ENCODE measurements at places on chromosomes 11 and 22.
A peak's percentile ranks its signal among the peaks of the same experiment; 100 is the strongest.

GRCh38 chr11:134248910-134249480 is 4.2 kb downstream of the THYN1 start:
- H3K27me3 ChIP-seq: no peaks in the 10 kb centered on the region
- no peak overlapping the region for H3K4me3 ChIP-seq
- peaks cover 29% of the 10 kb centered on the region for H3K4me1 ChIP-seq
- no peak overlapping the region for H3K27ac ChIP-seq
- DNase-seq: no peak
- peaks cover 61% of the 10 kb centered on the region for H3K36me3 ChIP-seq

GRCh38 chr11:35035894-35036408 is 103.0 kb upstream of the CD44 start:
- DNase-seq: no peak
- no peaks in the 10 kb centered on the region for H3K36me3 ChIP-seq
- H3K4me3 ChIP-seq: no peak overlapping the region
- H3K4me1 ChIP-seq: peaks cover 21% of the 10 kb centered on the region
- no peak overlapping the region for H3K27ac ChIP-seq

GRCh38 chr11:66391322-66391721 is 19.8 kb upstream of the SLC29A2 start:
- H3K27ac ChIP-seq: no peak overlapping the region
- H3K4me3 ChIP-seq: no peak overlapping the region
- H3K36me3 ChIP-seq: no peaks in the 10 kb centered on the region
- H3K27me3 ChIP-seq: no peaks in the 10 kb centered on the region

DNA sequence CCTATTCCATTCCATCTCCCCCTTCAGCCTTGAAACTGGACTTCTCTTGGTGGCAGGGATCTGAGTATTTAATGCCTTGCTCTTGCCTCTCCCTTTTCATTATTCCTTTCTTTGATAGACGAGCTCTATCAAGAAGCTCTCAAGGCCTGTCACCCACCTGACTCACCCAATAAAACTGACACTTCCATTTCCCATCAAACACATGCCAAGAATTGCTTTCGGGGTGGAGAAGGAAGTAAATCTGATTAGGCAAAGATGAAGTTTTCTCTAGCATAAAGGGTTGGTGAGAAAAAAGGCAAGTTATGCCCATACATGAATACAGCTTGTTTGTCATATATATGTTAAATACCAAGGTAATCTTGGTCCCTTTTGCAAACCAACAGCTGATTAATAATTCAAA is 34.9 kb upstream of the MYEOV start:
- H3K4me3 ChIP-seq: no peak overlapping the region
- no peak for DNase-seq
- no peaks in the 10 kb centered on the region for H3K27me3 ChIP-seq
- H3K36me3 ChIP-seq: no peaks in the 10 kb centered on the region

- no peaks in the 10 kb centered on the region for H3K36me3 ChIP-seq
- DNase-seq: peak; percentile 66
- H3K27me3 ChIP-seq: peaks cover 69% of the 10 kb centered on the region
- H3K27ac ChIP-seq: no peak overlapping the region
- no peak overlapping the region for H3K4me3 ChIP-seq
Measured at GRCh38 chr11:116579857-116580727, 192.7 kb downstream of the BUD13 start.

DNA sequence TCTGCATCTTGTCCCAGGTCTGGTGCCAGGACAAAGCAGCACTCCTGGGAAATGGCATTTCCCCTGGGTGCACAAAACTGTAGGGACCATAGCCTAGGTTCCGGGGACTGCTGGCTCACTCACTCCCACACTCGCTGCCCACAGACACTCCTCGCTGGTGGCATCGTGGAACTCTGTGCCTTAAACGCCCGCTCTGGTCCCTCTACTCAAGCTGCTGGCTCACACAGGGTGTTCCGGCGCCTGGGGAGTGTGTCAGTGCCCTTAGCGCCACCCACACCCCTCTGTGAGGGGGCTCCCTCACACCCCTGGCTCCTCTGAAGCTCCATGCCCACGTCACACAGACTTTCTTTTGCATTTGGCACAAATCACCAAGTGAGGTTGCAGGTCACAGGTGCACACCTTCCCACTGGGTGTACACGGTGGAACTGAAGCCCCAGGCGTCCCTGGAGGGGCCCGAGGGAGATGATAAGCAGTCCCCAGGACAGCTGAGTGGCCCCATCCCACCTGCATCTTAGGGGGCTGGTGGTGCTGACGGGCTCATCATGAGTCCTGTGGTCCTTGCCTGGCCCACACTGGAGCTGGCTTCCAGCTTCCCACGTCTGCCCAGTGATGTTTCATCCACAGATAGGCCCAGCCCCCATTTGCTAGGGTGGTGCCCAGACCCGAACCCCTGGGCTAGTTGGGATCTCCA is 23.2 kb upstream of the DGCR8 start:
- no peak overlapping the region for H3K27ac ChIP-seq
- H3K4me3 ChIP-seq: no peak overlapping the region
- no peaks in the 10 kb centered on the region for H3K4me1 ChIP-seq
- no peaks in the 10 kb centered on the region for H3K27me3 ChIP-seq
- DNase-seq: no peak

GRCh38 chr11:58641803-58642581 is 19.5 kb downstream of the CNTF start:
- peaks cover 16% of the 10 kb centered on the region for H3K4me1 ChIP-seq
- H3K36me3 ChIP-seq: no peaks in the 10 kb centered on the region
- H3K4me3 ChIP-seq: no peak overlapping the region
- H3K27me3 ChIP-seq: no peaks in the 10 kb centered on the region

GRCh38 chr11:43392713-43393112 is 34.0 kb downstream of the TTC17 start:
- peaks cover 90% of the 10 kb centered on the region for H3K36me3 ChIP-seq
- no peaks in the 10 kb centered on the region for H3K27me3 ChIP-seq
- no peak for DNase-seq
- H3K27ac ChIP-seq: no peak overlapping the region
- no peaks in the 10 kb centered on the region for H3K4me1 ChIP-seq
- no peak overlapping the region for H3K4me3 ChIP-seq

DNA sequence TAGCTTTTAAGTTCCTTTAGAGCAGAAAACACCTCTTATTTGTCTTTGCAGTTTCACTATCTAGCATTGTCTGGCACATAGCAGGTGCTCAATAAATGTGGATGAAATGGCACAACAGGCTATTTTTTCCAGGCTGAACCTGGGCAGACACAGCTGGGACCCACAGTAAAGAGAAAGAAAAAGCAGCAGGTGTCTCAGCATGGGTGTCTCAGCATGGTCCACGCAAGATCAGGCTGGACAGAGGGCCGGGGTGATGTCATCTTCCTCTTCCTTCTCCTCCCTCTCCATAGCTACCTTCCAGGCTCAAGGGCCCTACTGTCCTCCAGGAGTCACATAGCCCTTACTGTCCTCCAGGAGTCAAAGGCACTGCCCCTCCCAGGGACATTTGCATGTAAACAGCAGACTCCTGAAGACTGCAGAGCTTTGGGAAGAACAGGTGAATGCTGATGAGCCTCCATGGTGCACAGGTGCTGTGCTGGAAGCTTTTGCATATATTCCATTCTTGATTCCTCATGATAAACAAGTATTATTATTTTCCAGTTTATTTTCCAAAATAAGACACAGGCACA is 65.2 kb downstream of the DSCAML1 start:
- no peaks in the 10 kb centered on the region for H3K27me3 ChIP-seq
- H3K4me1 ChIP-seq: no peaks in the 10 kb centered on the region
- no peaks in the 10 kb centered on the region for H3K36me3 ChIP-seq
- DNase-seq: peak; percentile 16
- H3K27ac ChIP-seq: no peak overlapping the region

- H3K27me3 ChIP-seq: no peaks in the 10 kb centered on the region
- H3K4me3 ChIP-seq: no peak overlapping the region
- no peaks in the 10 kb centered on the region for H3K36me3 ChIP-seq
- H3K4me1 ChIP-seq: peaks cover 95% of the 10 kb centered on the region
- DNase-seq: no peak
- peak overlapping the region; percentile 85 for H3K27ac ChIP-seq
Measured at GRCh38 chr22:22936180-22936914, 48.7 kb downstream of the IGLL5 start.

GRCh38 chr22:45548991-45549761 is 46.5 kb downstream of the FBLN1 start:
- H3K4me1 ChIP-seq: peaks cover 38% of the 10 kb centered on the region
- DNase-seq: no peak
- H3K4me3 ChIP-seq: no peak overlapping the region
- peaks cover 29% of the 10 kb centered on the region for H3K27me3 ChIP-seq
- no peaks in the 10 kb centered on the region for H3K36me3 ChIP-seq

- peaks cover 23% of the 10 kb centered on the region for H3K4me1 ChIP-seq
- no peaks in the 10 kb centered on the region for H3K36me3 ChIP-seq
- DNase-seq: no peak
- H3K4me3 ChIP-seq: no peak overlapping the region
- H3K27ac ChIP-seq: no peak overlapping the region
Measured at GRCh38 chr11:35677904-35678303, 15.3 kb downstream of the TRIM44 start.

GRCh38 chr11:12372111-12372510 is 5.3 kb upstream of the PARVA start:
- H3K27ac ChIP-seq: no peak overlapping the region
- no peak for DNase-seq
- H3K27me3 ChIP-seq: peaks cover 3% of the 10 kb centered on the region
- no peaks in the 10 kb centered on the region for H3K36me3 ChIP-seq
- no peak overlapping the region for H3K4me3 ChIP-seq

GRCh38 chr22:31178859-31179258 is 18.9 kb downstream of the RNF185 start:
- H3K27ac ChIP-seq: no peak overlapping the region
- no peak for DNase-seq
- H3K4me3 ChIP-seq: no peak overlapping the region
- peaks cover 7% of the 10 kb centered on the region for H3K4me1 ChIP-seq

GRCh38 chr11:61334434-61335354 is 1.7 kb downstream of the TKFC start:
- no peak for DNase-seq
- no peaks in the 10 kb centered on the region for H3K36me3 ChIP-seq
- H3K27ac ChIP-seq: peak overlapping the region; percentile 89
- no peak overlapping the region for H3K4me3 ChIP-seq

GRCh38 chr11:16881074-16881709 is 133.0 kb downstream of the PLEKHA7 start:
- no peak overlapping the region for H3K4me3 ChIP-seq
- no peaks in the 10 kb centered on the region for H3K36me3 ChIP-seq
- no peak for DNase-seq

DNA sequence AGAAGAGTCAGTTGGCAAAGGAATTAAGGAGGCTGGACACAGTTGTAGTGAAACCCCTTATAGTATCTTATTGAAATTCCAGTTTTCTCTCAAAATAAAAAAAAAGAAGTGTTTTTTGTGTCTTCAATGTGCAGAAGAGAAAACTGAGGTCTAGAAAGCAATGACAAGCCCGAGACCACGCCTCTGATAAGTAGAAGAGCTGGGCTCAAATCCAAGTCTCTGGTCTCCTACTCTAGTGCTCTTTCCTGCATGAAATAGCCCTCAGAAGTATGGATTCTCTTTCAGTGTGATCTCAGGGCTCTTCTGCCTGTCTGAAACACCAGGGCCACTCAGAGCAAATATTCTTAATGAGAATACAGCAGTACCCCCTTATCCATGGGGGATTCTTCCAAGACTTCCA is 200.9 kb downstream of the KIF18A start:
- H3K27ac ChIP-seq: no peak overlapping the region
- no peak for DNase-seq
- no peak overlapping the region for H3K4me3 ChIP-seq
- no peaks in the 10 kb centered on the region for H3K36me3 ChIP-seq

- no peaks in the 10 kb centered on the region for H3K27me3 ChIP-seq
- no peak overlapping the region for H3K4me3 ChIP-seq
- peaks cover 22% of the 10 kb centered on the region for H3K4me1 ChIP-seq
- DNase-seq: peak; percentile 85
- no peaks in the 10 kb centered on the region for H3K36me3 ChIP-seq
Measured at GRCh38 chr11:72482211-72482812, 48.0 kb upstream of the CLPB start.

DNA sequence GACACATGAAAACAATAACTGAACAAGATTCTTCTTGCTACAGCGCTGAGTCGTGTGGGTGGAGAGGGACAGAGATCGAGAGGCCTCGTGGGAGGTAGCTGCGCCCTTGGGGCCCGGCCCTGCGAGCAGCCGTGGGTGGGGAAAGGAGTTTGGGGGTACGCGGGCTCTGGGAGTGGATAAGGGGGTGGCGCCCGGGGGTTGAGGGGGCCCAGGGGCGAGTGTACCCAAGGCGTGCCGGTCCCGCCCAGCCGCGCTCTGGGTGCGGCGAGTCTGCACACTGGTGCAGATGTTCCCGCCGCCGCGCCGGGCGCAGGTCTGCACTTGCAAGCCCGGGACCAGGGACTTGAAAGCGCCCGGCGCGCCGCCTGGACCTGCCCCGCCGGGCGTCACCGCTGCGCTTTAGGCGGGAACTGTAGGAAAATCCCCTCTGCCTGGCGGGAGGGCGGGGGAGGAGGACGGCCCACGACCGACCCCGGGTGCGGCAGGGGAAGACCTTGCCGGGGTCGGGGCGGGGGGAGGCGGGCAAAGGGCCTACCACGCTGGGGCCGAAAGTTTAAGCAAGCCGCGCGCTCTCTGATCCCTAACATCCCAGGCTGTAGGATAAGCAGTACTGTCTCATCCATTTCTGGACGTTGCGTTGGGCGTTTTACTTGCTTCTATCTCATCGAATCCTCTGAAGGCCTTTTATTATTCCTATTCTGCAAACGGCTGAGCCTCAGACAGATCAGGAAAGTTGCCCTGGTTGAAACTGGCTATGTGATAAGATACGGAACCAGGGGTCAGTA is 1.4 kb upstream of the KREMEN1 start:
- peak overlapping the region; percentile 61 for H3K4me3 ChIP-seq
- no peak overlapping the region for H3K27ac ChIP-seq
- peak; percentile 84 for DNase-seq
- no peaks in the 10 kb centered on the region for H3K36me3 ChIP-seq

DNA sequence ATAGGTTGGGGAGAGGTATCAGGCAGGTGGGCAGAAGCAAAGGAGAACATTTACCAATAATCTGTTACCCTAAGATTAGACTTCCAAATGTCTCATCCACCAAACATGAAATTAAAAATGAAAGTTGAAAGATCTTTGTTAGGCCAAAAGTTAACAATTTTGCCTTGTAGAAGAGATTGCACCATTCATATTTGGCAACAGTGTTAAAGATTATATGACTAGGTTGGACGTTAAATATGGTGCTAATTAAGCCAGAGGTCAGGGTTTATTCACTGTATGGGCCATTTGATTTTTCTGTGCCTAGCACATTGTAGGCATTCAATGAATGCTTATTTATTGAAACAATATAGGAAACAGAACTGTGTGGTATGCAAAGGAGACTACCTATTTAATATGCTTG is 126.1 kb upstream of the SLC5A12 start:
- H3K27me3 ChIP-seq: no peaks in the 10 kb centered on the region
- DNase-seq: no peak
- no peaks in the 10 kb centered on the region for H3K36me3 ChIP-seq
- H3K4me1 ChIP-seq: no peaks in the 10 kb centered on the region
- no peak overlapping the region for H3K4me3 ChIP-seq
